Hippocampal formation (tissue), 2 donors: ENCODE measurements at places on chromosomes 11 and 22.

DNA sequence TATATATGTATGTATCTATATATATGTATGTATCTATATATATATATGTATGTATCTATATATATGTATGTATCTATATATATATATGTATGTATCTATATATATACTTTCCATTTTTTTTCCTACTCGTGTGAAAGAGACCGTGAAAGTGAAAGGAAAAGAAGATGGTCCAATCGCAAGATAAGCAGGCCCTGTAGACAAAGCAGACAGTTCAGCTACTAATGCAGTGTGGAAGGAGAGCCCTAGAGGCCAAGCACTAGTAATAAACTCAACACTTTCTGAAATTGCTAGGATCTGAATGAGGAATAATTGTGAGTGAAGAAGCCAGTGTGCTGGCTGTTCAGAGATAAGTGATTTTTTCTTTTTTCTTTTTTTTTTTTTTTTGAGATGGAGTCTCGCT is 47.2 kb downstream of the MCHR1 start:
- no peak for DNase-seq

- DNase-seq, result no peak
Observed at GRCh38 chr11:36122671-36123070, 166.6 kb downstream of the COMMD9 start.

- no peak for DNase-seq
Observed at GRCh38 chr11:1690167-1691025, 6.6 kb upstream of the KRTAP5-6 start.

DNA sequence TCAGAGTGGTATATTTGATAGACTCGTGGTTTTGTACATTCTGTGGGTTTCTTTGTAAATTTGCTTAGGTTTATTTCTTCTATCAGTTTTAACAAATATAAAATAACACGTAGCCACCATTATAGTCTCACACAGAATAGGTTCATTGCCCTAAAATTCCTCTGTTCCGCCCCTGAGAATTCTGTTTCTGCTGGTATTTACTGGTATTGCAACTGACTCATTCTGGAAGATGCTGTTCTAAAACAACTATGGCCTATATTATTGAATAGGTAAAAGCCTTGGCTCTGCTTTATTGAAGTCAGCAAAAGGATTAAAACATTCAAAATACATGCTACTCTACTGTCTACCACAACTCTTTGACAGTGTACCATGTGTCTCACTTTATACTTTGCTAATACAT is 119.1 kb upstream of the CHORDC1 start:
- DNase-seq, result no peak

DNA sequence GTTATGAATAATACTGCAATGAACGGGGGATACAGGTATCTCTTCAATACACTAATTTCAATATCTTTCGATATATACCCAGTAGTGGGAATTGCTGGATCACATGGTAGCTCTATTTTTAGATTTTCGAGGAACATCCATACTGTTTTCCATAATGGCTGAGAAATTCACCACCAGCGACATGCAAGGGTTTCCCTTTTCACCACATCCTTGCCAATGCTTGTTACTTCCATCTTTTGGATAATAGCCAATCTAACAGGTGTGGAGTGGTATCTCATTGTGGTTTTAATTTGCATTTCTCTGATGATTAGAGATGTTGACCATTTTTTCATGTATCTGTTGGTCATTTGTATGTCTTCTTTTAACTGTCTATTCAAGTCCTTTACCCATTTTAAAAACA is 5.9 kb downstream of the IL10RA start:
- DNase-seq, result no peak

DNA sequence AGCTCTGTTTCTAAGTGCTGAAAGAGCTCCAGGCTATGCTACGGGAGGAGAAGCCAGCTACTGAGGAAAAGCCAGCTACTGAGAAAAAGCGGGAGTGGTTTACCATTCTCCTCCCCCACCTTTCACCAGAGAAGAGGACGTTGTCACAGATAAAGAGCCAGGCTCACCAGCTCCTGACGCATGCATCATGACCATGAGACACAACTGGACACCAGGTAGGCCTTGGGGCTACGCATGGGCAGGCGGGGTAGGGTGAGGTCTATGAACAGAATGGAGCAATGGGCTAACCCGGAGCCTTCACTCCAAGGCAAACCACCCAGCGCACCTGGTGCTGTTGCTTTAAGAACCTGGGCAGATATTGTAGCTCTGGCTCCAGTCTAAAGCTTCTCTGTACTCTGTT is 1.1 kb downstream of the IL18BP start:
- DNase-seq, result no peak

GRCh38 chr11:116994195-116994594 is 104.0 kb downstream of the SIK3 start:
- DNase-seq, result no peak

DNA sequence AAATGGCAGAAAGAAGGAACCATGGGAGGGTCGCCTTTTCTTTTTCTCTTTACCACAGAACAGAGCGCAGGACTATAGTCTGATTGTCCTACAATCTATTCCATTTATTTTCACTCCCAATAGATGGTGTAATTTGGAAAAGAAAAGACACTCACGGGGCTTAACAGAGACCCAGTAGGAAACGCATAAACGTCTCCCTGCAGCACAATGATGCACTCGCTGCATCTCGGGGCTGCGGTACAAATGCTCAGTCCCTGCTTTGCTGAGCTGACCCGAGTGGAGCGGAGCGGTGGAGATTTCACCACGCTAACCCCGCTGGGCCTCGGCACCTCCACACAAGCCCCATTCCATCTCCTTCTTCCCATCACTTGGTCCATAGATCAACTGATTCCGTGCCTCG is 1.5 kb downstream of the FEZ1 start:
- DNase-seq, result no peak

- DNase-seq, result no peak
Observed at GRCh38 chr11:117919341-117919740, 9.9 kb downstream of the TMPRSS13 start.

- no peak for DNase-seq
Observed at GRCh38 chr11:84922212-84922805, 704.8 kb downstream of the DLG2 start.

GRCh38 chr11:85855341-85855656 is at the start of gene CCDC83:
Gene CCDC83, plus strand, starts transcription at chr11:85855383. Its CDS starts 9,741 bp downstream, at chr11:85865124.
- no peak for DNase-seq

- no peak for DNase-seq
Observed at GRCh38 chr11:27217948-27218420, 145.0 kb downstream of the CCDC34 start.

GRCh38 chr22:50260434-50260800 is 1.1 kb downstream of the MAPK12 start:
- DNase-seq, result no peak

GRCh38 chr11:29256580-29256979 is 760.2 kb downstream of the KCNA4 start:
- no peak for DNase-seq

DNA sequence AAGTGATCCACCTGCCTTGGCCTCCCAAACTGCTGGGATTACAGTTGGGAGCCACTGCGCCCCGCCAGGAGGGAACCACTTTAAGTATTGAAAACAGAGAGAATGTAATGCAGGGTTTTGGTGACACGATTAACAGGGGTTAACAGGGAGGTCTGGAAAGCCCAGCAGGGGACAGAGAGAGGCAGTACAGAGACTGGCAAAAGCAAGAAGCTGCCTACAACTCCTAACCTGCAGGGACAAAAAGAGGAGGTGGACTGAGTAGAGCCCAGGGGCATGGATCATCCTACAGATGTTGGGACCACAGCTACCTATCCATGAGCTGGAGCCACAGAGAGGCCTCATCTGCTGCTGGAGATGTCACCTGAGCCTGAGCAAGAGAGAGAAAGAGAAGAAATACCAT is 1.7 kb upstream of the SPINDOC start:
- DNase-seq, result no peak

- no peak for DNase-seq
Observed at GRCh38 chr11:65298655-65299179, 15.9 kb upstream of the CDC42EP2 start.

GRCh38 chr11:66437979-66438503 is 607 bp downstream of the MRPL11 start:
- DNase-seq, result no peak

- no peak for DNase-seq
Observed at GRCh38 chr22:44298406-44299091, 14.2 kb downstream of the SHISAL1 start.

DNA sequence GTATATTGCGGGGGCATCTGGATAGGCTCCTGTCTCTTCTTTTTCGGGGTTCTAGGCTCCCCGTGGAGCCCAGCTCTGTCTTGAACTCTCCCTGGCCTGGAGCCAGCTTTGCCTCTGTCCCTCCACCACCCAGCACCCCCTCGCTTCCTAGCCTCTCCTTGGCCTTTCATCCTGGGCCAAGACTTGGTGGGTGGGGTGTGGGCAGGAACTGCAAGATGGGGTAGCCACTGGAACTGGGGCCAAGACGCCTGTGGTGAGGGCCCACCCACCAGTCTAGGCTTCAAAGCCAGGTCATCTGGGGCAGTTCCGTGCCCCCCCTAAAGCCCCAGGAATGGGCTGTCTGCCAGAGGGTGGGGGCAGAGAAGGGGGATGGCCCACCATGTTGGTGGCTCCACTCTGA is 1.7 kb upstream of the CRYBB1 start:
- DNase-seq, result no peak

- DNase-seq, result no peak
Observed at GRCh38 chr11:74770456-74770855, 21.8 kb downstream of the RNF169 start.

DNA sequence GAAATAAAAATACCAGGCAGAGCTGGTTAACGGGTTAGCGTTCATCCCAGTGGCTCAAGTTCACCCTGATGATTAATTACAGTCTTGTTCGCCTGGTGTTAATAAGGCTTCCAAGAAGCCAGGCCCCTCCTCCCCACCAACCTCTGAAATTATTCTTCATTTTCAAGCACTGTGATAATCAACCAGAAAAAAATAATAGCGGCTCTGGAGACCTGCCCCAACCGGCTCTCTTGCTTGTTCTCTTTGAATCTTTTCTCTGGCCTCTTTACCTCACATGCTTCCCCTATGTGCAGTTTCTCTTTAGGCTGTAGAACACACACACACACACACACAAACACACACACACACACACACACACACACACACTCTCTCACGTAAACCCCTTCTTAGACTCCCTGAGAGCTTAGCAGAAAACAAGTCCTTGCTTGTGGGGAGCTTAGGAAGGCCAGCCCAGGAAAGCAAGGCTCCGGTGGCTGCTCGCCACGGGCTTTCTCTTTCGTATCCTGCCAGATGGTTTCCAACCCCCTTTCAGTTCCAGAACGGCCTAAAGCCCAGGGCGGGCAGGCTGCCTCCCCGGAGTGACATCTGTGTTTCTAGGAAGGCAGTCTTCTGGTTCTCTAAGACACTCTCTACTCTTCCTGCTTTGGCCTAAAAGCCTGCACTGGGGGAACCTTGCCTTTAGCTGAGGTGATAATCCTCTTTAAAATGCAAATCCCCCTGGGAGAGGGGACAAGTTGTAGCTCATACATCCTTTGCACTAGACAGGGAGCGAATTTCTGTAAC is 106.4 kb upstream of the SESN3 start:
- DNase-seq, result peak; percentile 50

DNA sequence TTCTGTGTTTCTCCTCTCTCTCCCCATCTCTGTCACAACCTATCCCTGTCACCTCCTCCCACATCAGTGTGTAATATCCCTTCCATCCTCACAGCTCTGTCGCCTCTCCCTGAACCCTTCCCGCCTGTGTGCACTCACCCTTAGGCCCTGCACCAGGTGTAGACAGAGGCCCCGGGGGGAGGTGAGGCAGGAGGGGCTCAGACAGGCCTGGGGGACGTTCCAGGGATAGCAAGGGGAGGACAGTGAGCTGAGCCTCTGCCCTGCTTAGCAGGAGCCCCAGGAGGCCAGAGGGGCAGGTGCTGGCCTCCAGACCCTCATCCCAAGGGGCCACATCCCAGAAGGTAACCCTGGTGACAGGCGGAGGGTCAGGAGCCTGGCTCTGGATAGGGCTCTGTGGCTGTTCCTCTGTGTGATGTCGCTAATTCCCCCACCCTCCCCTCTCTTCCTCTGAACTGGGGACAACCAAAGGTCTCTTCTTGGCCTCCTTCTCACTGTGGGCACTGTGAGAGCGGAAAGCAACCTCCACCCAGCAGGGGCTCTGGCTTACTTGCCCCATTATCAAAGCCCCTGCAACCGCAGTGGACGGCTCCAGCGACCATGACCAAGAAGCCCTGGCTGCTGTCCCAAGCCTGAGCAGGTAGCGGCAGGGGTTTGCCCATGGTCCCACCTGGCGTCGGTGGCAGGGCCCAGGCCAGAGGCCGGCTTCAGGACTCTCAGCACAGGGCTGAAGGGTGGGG is 35.7 kb downstream of the KCNJ4 start:
- no peak for DNase-seq

- no peak for DNase-seq
Observed at GRCh38 chr11:65982824-65983588, 19.0 kb downstream of the EIF1AD start.

DNA sequence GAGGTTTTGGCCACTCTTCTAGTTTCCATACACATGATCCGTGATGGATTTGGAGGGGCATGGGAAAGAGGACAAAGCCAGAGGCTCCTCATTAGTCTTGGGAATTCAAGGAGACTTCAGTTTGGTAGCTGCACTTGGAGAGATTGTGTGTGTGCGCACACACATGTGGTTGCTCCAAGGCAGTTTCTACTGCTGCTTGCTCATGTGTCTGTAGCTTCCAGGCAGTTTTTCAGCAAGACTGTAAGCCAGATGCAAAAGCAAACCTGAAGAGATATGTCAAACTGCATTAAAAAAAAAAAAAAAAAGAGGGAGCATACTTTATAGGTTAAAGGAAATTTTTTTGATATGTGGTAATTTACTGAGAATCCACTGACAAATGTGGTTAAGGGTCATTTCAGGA is 95.7 kb downstream of the OSBP2 start:
- DNase-seq, result no peak

DNA sequence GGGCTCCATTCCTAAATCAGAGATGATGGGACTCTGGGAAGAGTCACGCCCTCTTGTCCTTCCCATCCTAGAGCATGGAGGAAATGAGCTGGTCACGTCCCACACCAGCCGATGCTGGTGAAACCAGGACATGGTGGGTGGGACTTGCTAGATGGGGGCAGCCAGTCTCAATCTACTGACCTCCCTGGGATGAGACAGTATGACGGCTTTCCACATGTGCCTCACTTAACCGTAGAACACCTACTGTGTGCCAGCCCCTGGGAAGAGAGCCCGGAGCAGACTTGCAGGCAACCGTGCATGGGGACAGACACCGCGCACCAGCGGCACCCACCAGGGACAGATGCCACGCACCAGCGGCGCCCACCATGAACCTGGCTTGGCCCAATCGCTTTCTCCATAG is 3.8 kb downstream of the OSBPL5 start:
- no peak for DNase-seq

DNA sequence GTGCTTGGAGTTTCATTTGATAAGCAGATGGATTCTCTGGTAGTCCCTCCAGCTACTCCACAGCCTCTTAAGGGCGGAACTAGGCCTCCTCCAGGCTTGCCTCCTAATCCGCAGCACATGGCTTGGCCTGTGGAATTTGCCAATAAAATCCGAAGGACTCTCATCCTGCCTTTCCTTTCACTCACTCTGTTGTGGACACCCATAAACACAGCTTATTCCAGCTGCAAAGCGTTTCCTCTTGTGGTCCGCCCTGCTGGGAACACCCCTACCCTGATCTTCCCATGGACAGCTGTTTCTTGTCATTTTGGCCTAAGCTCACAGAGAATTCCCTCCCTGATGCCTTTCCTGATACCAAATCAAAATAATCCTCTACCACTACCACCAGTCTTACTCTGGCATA is 546.2 kb downstream of the NTM start:
- DNase-seq, result no peak
